Left lung (tissue), 14 donors: ENCODE measurements at places on chromosomes 7 and 10. TPM values are rescaled to one million over a fixed set of nuclear protein-coding genes. Genes with fewer than 3 reads are reported as not detected.
A peak's percentile ranks its signal among the peaks of the same experiment; 100 is the strongest.

OR13A1 gene
- polyA plus RNA-seq, result 0.06 TPM

GRCh38 chr10:44066527-44067255 lies 318.2 kb downstream of the CXCL12 start:
- no peak overlapping the region for H3K27ac ChIP-seq
- no peak overlapping the region for H3K4me3 ChIP-seq
- no peak for DNase-seq
- peaks cover 5% of the 10 kb centered on the region for H3K4me1 ChIP-seq

- peaks cover 5% of the 10 kb centered on the region for H3K36me3 ChIP-seq
- no peak overlapping the region for H3K4me3 ChIP-seq
- no peak for DNase-seq
- H3K4me1 ChIP-seq, result no peaks in the 10 kb centered on the region
- H3K27me3 ChIP-seq, result no peaks in the 10 kb centered on the region
These were observed 35.4 kb downstream of the CDCA7L start for GRCh38 chr7:21910253-21910652.

CALHM3 gene
- not detected for polyA plus RNA-seq

- no peak overlapping the region for H3K27ac ChIP-seq
- DNase-seq, result no peak
- no peak overlapping the region for H3K4me3 ChIP-seq
These were observed 75.8 kb downstream of the PRKCQ start for GRCh38 chr10:6504296-6504695.

DNA sequence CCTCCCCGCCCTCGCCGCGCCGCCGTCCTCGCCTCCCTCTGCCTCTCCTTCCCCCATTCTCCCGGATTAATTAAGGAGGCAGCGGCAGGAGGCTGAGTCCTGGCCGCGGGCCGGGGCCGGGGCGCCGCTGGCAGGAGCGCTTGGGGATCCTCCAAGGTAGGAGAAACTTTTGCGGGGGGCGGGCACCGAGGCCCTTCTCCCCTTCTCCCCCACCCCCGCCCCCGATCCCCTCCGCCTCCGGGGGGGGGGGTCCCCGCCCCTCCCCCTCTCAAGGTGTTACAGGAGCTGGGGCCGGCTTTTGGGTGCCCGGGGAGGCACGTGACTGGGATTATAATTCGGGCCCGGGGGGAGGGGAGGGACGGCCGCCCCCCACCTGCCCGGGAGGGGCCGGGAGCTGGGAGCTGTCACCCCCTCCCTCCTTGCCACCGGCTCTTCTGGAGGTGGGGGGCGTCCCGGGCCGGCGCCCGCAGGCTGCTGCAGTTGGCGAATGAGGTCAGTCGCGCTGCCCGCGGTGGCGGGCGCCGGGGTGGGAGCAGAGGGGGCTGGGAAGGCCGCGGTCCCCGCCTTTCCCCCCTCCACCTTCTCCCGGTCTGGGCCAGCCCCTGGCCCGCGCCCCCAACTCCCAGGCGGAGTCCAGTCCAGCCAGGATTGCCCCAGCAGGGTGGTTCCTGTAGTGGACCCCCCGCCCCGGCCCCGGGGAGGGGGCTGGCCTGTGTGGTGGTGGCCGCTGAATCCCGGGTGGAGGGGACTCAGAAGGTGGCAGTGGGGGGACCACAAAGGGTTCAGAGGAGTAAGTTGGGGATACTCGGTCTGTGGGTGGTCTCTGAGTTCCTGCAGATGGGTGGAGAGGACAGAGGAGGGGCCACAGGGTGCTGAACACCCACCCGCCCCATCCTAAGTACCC lies 567 bp downstream of the GTF2IRD1 start:
- peak overlapping the region; percentile 55 for H3K4me3 ChIP-seq
- DNase-seq, result peak; percentile 73
- H3K27me3 ChIP-seq, result peaks cover 37% of the 10 kb centered on the region
- no peaks in the 10 kb centered on the region for H3K36me3 ChIP-seq
- no peaks in the 10 kb centered on the region for H3K4me1 ChIP-seq

DNA sequence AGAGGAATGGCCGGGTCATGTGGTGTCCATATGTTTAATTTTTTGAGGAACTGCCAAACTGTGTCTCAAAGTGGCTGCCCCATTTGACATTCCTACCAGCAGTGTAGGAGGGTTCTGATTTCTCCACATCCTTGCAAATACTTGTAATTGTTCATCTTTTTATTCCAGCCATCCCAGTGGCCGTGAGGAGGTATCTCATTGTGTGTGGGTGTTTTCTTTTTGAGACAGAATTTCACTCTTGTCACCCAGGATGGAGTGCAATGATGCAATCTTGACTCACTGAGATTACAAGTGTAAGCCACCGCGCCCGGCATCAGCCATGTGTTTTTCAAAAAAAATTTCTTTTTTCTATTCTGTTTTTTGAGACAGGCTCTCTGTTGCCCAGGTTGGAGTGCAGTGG lies 38.7 kb upstream of the DLG5 start:
- no peaks in the 10 kb centered on the region for H3K4me1 ChIP-seq
- H3K4me3 ChIP-seq, result no peak overlapping the region
- H3K27ac ChIP-seq, result no peak overlapping the region

PNLIP gene
- polyA plus RNA-seq, result not detected

DNA sequence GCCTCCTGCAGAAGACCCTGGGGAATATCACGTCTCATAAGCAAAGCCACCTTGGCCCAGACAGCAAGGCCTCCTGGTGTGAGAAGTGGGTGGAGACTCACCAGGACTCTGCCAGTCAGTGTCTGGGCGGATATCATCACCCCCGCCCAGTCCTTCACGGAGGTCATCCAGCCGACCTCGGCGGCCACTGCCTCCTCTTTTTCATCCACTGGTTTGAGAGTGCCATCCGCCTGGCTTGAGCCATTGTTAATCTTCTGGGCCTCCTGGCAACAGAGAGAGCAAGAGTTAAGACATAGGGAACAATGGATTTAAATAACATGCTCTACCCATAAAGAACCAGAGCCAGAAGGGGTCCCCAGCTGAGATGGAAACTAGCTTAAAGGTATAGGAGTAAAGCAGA lies 233.8 kb downstream of the KCNMA1 start:
- peaks cover 8% of the 10 kb centered on the region for H3K4me1 ChIP-seq
- H3K27me3 ChIP-seq, result no peaks in the 10 kb centered on the region
- H3K27ac ChIP-seq, result no peak overlapping the region
- no peaks in the 10 kb centered on the region for H3K36me3 ChIP-seq

RNF32 gene
- 5.0 TPM for polyA plus RNA-seq
